ENCODE measurements at places on chromosomes 1 and 21.

DNA sequence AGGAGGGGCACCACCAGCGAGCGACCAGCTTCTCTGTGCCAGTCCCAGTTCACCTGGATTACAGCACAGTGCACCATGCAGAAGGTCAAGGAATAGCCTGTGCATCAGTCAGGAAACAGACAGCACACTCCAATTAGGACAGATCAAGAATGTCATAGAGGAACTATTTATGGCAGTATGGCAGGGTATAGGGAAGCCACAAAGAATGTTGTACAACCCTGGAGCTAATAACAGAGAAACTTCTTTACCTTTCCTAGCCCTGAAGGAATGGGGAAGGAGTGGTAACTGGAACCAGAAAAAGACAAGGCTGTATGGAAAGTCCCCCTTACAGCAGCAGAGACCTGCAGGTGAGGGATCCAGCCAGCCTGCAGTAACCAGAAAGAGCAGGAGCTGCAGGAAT is 87.8 kb upstream of the USP24 start:
- DNase-seq, result no peak

- DNase-seq, result no peak
These were observed 42.2 kb downstream of the CLDN14 start for GRCh38 chr21:36437745-36438128.

DNA sequence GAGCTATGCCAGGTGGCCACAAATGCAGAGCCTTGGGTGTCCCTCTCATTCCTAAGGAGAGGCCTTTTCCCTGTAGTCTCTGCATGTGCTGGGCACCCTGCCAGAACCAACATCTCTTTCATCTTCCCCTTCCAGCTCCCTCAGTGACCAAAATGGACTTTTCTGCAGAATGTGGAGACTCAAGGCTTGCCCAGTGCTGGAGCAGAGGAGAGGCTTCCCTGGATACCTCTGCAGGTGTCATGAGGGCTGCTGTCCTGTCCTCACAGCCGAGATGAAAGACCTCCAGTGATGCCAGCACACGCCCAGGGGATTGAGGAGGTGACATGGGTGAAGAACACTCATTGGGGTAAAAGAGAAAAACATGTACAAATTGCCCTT is 347.0 kb upstream of the AJAP1 start:
- peak; percentile 14 for DNase-seq

DNA sequence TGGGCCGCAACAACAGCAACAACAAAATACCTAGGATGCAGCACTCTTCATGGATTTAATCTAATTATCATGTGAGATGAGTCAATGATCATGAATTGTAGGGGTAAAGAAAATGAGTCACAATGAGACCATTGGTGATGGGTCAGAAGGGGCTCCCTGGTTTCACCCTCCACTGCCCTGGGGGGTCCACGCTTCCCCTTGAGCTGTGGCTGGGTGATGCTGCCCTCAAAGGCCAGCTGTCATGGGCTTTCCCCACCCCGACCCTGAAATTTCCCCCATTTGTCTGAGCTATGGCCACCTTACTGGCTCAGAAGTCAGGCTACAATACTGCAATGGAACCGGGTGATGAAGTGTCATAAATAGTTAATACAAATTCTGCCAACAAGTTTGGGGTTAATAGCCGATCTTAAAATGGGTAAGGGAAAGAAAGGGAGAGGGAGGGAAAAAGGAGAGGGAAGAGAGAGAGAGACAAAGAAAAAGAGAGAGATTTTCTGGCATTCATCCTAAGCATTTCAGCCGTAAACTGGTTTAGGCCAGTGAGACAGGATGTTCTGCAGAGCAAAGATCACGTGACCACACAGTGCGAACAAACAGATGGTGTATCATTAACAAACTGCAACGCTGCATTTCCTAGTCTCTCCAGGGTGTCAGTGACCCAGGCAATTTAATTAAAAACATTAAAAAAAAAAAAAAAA is 143.4 kb upstream of the ERRFI1 start:
- no peak for DNase-seq

- no peak for DNase-seq
These were observed 4.2 kb downstream of the SPSB1 start for GRCh38 chr1:9296850-9297249.

GRCh38 chr1:75470448-75470847 is 140.5 kb downstream of the SLC44A5 start:
- DNase-seq, result no peak

DNA sequence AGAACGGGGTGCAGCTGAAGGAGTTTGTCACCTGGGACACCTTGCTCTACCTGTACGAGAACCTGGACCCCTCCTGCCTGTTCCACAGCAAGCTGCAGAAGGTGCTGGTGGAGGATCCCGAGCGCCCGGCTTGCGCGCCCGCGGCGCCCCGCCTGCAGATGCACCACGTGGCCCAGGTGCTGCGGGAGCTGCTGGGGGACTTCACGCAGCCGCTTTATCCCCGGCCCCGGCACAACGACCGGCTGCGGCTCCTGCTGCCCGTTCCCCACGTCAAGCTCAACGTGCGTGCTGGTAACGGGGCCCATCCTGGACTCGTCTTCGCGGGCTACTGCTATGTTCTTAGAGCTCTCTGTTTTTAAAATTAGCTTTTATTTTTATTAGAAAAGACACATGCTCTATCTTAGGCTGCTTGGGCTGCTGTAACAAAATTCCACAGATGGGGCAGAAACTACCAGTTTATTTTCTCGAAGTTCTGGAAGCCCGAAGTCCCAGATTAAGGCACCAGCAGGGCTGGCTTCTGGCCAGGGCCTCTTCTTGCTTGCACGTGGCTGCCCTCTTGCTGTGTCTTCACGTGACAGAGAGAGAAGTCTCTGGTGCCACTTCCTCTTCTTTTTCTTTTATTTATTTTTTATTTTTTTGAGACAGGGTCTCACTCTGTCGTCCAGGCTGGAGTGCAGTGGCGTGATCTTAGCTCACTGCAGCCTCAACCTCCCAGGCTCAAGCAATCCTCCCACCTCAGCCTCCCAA is 38.1 kb downstream of the TRPM2 start:
- DNase-seq, result no peak

- no peak for DNase-seq
These were observed 26.1 kb upstream of the ZNF697 start for GRCh38 chr1:119674111-119674526.

DNA sequence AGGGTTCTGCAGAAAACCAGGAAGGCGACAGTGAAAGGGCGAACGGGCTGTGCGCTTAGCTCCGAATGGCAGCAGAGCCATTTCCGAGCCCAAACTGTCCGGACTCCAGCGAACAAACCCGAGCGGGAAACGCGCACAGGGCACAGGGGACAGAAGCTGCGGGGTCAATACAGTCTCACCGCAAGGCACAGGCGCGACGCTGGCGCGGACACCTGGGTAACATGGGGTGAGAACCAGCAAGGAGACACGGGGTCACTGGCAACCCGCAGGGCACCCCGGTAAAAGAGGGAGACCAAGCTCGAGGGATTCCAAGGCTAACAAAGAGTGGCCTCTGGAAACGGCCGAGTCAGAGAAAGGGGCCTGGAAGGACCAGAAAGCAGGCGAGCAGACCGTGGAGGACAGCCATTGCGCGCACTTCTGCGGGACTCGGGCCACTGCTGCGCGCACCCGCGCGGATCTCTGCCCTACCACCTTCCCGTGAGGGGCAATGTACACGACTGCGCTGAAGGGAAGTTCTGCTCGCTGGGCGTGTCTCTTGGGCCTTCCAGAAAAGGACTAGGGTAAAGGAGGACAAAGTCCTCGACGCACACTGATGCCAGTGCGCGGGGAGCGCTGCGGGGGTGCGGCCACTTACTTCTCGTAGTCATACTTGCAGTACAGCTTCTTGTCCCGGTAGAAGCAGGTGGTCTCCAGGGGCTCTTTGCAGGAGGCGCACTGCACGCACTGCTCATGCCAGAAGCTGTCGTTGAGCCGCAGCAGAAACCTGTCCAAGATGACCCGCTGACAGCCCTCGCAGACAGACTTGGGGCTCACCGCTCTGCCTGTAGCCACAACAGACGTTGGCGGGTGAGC is 3.8 kb downstream of the LMX1A start:
- DNase-seq, result no peak
